ENCODE measurements at places on chromosomes 5 and 9. TPM values are rescaled to one million over a fixed set of nuclear protein-coding genes. Genes with fewer than 3 reads are reported as not detected.

The SEMA4D gene
- total RNA-seq: 237 TPM

GRCh38 chr5:138102454-138103318 lies 18.9 kb downstream of the WNT8A start:
- no peak overlapping the region for H3K4me3 ChIP-seq
- no peaks in the 10 kb centered on the region for H3K36me3 ChIP-seq
- H3K27ac ChIP-seq: no peak overlapping the region
- H3K4me1 ChIP-seq: no peaks in the 10 kb centered on the region
- peaks cover 16% of the 10 kb centered on the region for H3K27me3 ChIP-seq
- no peak for DNase-seq

- no peaks in the 10 kb centered on the region for H3K4me1 ChIP-seq
- no peak overlapping the region for H3K4me3 ChIP-seq
- no peak overlapping the region for H3K27ac ChIP-seq
- no peak for DNase-seq
- peaks cover 12% of the 10 kb centered on the region for H3K27me3 ChIP-seq
Observed at GRCh38 chr9:137865581-137866145, 11.9 kb upstream of the CACNA1B start.

DNA sequence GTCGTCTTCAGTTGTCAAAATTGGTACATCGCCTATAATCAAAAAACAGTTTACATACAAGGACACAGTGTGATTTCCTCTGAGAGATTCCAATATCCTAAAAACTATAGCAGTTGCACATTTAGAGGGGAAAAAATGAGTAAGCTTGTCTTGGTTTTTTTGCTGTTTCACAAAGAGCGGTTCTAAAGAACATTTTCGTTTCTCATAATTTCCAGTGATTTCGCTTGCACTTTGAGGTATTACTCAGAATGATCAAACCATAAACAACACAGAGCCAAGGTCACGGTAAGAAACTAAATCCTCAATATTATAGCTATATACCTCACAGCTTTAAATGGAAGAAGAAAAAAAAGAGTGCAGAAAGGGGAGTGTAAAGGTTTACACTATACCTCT lies 861 bp downstream of the MTX3 start:
- peaks cover 8% of the 10 kb centered on the region for H3K27me3 ChIP-seq
- peaks cover 19% of the 10 kb centered on the region for H3K4me1 ChIP-seq
- peak overlapping the region; percentile 97 for H3K27ac ChIP-seq
- no peak for DNase-seq
- H3K36me3 ChIP-seq: peaks cover 23% of the 10 kb centered on the region

DNA sequence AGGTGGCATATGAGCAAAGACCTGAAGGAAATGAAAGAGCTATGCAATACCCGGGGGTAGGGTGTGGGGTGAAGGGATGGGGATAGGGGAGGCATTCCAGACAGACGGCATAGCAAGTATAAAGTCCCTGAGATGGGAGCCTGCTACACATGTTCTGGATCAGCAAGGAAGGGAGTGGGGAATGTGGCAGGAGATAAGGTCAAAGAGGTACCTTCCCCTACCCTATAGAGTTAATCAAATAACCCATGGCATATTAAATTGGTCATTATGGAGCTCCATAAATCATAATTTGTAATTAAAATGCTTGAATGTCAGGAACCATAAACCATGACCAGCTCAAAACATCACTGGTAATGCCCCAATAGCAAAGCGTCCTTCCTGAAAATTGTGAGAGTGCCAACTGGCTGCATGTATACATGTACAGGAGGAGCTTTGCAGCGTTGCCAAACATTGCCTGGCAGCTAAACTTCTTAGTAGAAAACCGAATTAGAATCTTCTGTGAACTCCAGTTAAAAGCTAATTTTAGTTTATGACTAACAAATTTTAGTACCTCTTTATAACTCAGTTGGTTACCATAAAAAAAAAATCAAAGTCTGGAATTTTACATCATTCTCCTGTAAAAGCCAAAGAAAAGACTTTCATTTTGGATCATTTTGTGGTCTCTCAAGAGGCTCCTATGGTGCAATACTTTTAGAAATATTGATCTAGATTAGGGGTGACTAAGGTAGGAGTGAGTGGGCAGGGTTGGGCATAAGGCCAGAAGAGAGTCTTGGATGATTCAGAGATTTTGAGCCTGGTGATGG lies 4.7 kb downstream of the DNAI1 start:
- DNase-seq: no peak
- H3K27ac ChIP-seq: no peak overlapping the region
- H3K36me3 ChIP-seq: no peaks in the 10 kb centered on the region
- peaks cover 15% of the 10 kb centered on the region for H3K4me1 ChIP-seq
- H3K27me3 ChIP-seq: peaks cover 19% of the 10 kb centered on the region

- no peak for DNase-seq
- H3K27me3 ChIP-seq: no peaks in the 10 kb centered on the region
- no peaks in the 10 kb centered on the region for H3K4me1 ChIP-seq
- no peaks in the 10 kb centered on the region for H3K36me3 ChIP-seq
Observed at GRCh38 chr5:120405286-120405864, 58.7 kb upstream of the PRR16 start.

- peaks cover 49% of the 10 kb centered on the region for H3K36me3 ChIP-seq
- H3K27ac ChIP-seq: peak overlapping the region; percentile 96
Observed at GRCh38 chr9:5453004-5453403, 2.7 kb downstream of the CD274 start.

- H3K36me3 ChIP-seq: no peaks in the 10 kb centered on the region
- H3K4me1 ChIP-seq: no peaks in the 10 kb centered on the region
- no peak overlapping the region for H3K4me3 ChIP-seq
- no peak overlapping the region for H3K27ac ChIP-seq
- no peaks in the 10 kb centered on the region for H3K27me3 ChIP-seq
- no peak for DNase-seq
Observed at GRCh38 chr5:60161340-60161934, 267.9 kb upstream of the PDE4D start.
